ENCODE measurements at places on chromosomes 12 and 14.

DNA sequence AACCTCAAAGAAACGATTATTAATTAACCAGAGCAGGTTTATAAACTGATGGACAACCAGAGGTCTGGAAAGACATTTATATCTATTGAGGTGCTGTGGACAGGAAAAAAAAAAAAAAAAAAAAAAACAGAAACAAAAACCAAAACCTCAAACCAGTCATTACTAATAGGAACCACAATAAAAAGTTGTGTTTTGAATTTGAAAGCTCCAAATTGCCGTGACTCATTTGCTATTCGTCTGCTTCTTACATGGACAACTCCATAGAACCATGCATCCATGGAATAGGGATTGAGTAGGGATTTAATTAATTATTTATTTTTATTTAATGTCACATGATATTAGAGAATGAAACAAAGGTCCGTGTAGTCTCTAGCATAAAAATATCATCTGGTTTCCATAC, 134.1 kb upstream of the SSTR1 start:
- no peak for DNase-seq

GRCh38 chr12:104576980-104577580, 120.3 kb downstream of the CHST11 start:
- no peak for DNase-seq

- DNase-seq = no peak
Measured at GRCh38 chr14:29896354-29896821, 31.3 kb downstream of the PRKD1 start.

GRCh38 chr14:25431211-25432076, 381.5 kb upstream of the STXBP6 start:
- peak; percentile 35 for DNase-seq

DNA sequence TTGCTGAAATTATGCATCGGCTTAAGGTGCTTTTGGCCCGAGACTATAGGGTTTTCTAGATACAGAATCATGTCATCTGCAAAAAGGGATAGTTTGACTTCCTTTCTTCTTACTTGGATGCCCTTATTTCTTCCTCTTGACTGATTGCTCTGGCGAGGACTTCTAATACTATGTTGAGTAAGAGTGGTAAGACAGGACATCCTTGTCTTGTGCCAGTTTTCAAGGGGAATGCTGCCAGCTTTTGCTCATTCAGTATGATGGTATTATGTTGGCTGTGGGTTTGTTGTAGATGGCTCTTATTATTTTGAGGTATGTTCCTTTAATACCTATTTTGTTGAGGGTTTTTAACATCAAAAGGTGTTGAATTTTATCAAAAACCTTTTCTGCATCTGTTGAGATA, 8.3 kb downstream of the BMAL2 start:
- DNase-seq = no peak

GRCh38 chr14:71242237-71242748, 335.0 kb downstream of the PCNX1 start:
- DNase-seq = peak; percentile 51

GRCh38 chr14:74835645-74836250, 40.2 kb downstream of the PROX2 start:
- DNase-seq = no peak

GRCh38 chr12:31323391-31324115, 2.4 kb downstream of the SINHCAF start:
- no peak for DNase-seq

DNA sequence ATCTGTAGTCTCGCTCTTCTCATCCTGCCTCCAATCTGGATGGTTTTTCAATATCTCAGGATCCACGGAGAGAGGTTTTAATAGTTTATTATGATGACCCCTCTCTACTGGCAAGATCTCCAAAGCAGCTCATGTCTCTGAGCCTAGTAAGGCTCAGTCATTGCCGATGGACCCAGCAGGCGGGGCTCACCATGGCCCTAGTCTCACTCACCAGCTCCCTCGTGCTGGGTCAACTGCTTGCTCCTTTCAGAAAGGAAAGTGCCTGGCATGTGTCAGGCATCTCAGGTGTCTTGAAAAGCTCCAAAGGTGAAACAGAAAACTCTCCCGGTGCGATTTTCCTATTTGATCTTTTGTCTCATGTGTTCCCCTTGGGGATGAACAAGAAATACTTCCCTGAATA, 179.0 kb downstream of the CALM1 start:
- DNase-seq = no peak

GRCh38 chr14:75081660-75082229, 12.3 kb downstream of the ZC2HC1C start:
- DNase-seq = no peak

DNA sequence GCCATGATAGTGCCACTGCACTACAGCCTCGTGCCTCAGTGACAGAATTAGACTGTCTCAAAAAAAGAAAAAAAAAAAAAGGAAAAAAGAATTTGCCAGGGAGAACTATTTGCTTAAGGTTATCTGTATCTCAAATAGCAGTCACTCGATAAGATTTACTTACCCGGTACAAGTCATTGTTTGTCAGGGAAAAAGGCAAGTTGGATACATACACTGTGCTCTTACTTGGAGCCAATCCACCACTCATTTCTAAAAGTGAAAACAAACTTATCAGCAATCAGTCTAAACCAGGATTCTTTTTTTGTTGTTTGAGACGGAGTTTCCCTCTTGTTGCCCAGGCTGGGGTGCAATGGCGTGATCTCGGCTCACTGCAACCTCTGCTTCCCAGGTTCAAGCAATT, 2.0 kb downstream of the ZCRB1 start:
- no peak for DNase-seq

DNA sequence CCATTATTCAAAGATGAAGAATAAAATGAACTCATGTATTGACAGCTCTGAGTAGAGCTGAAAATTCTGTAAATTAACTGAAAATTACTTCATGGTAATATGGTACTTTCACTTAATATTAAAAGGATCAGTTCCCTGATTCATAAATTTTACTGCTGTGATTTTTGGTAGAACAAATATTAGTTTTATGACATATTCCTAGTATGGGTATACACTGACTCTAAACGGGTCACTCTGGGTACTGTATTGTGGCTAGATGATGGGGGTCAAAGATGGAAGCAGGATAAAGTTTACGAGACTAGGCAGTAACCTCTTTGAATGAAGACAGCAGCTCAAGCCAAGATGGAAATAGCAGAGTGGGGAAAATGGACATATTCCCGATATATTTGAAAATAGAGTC, 135.5 kb downstream of the NUAK1 start:
- no peak for DNase-seq

DNA sequence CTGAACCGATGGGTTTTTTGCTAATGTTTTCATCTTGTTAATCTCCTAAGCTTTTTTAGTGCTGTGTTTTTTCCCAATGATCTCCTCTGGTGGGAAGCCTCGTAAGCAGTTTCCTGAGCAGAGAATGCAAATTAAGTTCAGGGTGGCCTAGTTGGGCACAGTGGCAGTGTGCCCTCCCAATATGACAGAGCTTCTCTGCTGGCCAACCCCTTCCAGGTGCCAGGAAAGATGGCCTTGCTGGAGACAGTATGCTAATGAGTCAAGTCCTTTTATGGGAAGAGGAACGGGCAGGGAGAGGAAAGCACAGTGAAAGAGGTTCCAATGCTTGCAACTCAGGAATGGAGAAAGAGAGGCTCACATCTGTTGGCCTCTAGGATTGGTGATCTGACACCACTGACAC, 115.8 kb downstream of the GCH1 start:
- DNase-seq = peak; percentile 8

- DNase-seq = no peak
Measured at GRCh38 chr12:95439461-95440230, 34.3 kb upstream of the METAP2 start.

DNA sequence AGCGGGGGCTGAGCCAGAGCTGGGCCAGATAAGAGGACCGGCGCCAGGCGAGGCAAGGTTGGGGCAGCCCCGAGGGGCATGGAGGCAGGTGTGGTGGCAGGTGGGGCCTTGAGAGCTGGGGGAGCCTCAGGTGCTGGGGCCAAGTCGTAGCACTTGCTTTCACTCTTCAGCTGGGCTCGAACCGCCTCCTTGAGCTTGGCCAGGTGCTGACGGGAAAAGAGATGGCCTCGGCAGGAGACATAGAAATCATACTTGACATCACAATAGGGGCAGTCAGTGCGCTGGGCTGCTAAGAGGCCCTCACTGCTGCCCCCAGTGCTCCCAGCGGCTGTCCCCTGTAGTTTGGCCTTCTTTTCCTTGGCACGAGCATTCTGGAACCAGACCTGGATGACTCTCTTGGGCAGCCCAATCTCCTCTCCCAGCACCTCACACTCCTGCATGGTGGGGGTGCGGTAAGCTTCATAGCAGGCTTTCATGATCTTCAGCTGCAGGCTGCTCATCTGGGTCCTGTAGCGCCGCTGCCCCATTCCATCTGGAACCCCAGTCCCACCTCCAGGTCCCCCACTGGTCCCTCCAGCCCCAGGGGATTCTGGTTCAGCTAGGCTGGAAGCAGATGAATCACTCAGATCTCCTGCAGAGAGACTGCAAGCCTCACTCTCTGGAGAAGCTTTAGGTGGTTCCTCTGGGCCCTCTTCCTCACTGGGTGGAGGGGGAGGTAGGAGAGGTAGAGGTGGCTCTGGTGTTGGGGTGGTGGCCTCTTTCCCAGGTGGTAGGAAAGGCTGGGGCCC, 28.1 kb downstream of the ZFHX2 start:
- no peak for DNase-seq

DNA sequence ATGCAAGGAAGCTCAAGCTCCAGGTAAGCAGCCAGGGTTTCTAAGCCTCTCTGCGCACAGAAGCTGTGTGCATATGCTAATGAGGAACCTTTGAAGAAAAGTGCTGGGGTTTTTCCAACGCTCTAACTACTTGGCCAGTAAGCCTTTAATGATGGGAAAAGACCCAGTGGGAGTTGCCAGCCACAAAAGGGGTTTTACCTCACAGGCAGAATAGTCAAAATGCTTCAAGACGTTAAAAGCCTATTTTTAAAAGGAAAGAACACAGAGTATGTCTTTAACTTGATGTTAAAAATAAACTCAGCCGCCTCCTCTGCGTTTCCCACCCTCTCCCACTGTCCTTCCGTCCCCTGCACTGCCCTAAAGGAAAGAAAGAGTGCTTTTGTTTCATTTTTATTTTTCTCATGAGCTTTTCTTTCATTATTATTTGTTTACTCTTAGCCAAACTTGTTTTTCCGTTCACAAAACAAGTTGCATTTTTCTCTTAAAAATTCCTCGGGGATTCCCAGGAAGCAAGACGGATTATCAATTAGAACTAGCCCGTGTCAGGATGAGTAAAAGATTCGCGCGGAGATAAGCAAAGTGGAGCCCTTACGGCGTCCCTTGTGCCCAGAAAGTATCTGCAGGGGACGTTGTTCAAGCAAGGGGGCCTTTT, 209.8 kb upstream of the NUDT4 start:
- peak; percentile 55 for DNase-seq

- no peak for DNase-seq
Measured at GRCh38 chr12:87142342-87142741, 886.2 kb upstream of the MGAT4C start.

DNA sequence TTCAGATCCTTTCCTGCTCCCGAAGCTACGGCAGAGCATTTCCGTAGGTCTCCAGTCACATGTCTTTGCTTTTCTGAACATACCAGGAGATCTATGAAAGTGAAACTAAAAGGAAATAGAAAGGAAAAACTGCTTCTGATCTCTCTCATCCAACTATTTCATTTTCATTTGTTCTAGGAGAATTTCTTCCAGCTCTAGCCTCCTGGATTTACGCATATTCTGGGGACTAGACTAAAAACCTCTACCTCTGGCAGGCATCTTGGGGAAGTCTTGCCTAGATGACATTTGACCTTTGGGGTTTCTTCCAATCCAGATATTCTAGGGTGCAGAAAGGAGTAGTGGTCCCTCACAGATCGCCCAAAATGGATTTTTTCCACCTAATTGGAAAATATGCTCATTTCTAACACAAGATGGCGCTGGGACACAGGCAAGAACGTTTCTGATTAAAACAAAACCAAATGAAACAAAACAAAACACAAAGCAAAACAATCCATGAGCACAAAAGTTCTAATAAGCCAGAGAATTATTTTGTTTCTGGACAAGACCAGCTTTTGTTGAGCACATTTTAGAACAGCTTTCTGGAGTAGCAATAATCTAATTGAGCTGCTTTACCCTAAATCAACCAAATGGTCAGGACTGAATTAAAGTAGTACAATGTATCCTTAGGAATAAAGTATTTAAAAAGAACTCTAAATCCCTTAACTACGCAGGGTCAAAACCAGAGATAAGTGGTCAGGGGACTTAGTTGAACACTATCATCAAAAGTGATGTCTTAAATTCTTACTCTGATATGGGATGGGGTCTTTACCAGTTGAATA, 12.3 kb upstream of the PARP11 start:
- DNase-seq = peak; percentile 48

- DNase-seq = no peak
Measured at GRCh38 chr12:118637767-118638370, 261.5 kb downstream of the SUDS3 start.

DNA sequence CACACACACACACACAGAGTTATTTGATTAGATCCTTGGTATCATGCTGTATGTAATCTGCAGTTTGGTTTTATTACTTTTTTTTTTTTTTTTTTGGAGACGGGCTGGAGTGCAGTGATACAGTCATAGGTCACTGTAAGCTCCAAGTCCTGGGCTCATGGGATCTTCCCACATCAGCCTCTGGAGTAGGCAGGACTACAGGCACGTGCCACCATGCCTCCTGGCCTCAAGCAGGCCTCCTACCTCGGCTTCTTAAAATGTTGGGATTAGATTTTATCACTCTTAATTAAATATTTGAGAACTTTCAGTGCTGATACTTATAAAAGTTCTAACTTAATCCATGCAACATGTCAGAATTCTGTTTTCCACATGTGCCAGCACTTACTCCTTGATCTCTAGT, 31.3 kb upstream of the PSEN1 start:
- DNase-seq = no peak

DNA sequence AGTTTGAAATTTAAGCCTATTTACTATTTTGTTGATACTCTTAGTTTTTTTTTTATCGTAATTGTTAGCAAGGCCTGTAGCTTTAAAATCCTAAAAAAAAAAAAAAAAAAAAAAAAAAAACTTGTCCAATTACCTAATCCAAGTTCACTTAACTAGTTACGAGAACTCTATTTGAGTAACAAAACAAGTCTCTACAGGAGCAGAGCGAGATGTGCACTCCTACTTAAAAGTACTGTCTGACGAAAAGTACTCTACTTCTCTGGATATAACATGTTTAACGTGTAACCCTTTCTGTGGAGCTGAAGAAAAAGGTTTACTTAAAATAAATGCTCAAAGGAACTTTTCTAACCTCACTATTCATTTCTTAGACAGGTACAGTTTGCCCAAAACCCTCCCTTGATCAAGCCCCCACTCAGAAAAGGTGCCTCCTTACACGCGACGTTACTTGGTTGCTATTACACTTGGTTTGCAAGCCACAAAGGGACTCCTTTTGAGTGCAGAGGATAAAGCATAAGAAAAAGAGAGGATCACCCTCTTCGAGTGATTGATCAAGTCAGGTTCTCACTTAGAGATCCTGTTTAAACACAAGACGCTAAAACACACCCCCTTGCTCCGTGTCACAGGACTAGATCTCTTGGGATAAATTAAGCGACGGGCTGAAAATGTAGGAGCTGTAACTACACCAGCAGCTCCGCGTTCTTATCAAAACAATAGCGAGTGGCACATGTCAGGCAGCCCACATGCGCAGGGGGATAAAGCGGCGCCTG, 2.2 kb downstream of the BAZ1A start:
- no peak for DNase-seq

- DNase-seq = no peak
Measured at GRCh38 chr14:50812856-50813543, 18.0 kb downstream of the NIN start.

- DNase-seq = no peak
Measured at GRCh38 chr14:72699852-72700257, 194.0 kb downstream of the DPF3 start.
